ENCODE measurements at places on chromosomes 1 and 21.

- DNase-seq = no peak
Measured at GRCh38 chr21:41615613-41616012, 107.7 kb upstream of the TMPRSS2 start.

DNA sequence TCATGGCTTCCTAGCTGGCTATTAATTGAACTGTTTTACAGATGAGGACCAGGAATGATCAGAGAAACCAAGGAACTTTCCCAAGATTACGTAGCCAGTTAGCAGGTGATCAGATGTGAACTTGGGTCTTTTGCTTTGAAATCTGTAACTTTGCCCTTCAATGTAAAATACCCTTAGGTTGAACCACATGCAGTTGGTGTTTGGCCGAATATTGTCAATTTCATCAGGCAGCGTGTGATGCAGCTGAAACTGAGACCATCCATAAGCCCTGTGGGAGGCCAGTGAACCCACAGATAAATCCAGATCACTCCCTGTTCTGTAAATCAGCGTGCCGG is 150.8 kb downstream of the ETS2 start:
- DNase-seq = no peak

DNA sequence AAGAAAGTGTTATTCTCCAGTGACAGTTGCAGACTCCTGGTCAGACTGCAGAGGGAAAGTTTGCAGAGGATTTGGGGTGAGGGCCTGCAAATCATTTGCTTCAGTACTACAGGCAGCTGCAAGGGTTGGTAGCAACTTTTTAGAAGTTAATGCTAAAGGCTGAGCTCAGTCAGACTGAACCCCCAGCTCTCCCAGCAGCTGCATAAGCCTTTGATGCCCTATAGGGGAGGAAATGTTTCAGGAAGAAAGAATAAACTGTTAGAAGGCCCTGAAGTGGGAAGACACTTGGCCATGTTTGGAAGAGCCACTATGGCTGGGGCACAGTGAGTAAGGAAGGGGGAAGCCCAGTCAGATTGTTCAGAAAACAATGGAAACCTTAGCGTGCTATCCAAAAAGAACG is 383.6 kb downstream of the TTLL7 start:
- no peak for DNase-seq

DNA sequence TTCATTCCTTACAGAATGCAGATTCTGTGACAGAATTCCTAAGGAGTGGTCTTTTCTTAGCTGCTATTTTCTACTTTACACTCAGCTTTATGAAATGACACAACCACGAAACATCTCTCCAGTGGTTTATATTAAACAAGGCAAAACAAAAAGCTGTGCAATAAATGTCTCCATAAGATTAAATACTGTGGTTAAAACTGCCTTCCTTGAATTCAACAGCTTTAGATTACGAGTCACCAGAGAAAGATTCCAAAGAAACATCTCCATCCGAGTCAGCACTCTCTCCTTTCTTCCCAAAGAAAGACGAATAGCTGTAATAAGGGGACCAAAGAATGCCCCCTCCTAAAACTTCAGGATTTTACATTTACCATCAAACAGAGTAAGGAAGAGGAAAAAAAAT is 4.6 kb upstream of the C1orf87 start:
- no peak for DNase-seq

DNA sequence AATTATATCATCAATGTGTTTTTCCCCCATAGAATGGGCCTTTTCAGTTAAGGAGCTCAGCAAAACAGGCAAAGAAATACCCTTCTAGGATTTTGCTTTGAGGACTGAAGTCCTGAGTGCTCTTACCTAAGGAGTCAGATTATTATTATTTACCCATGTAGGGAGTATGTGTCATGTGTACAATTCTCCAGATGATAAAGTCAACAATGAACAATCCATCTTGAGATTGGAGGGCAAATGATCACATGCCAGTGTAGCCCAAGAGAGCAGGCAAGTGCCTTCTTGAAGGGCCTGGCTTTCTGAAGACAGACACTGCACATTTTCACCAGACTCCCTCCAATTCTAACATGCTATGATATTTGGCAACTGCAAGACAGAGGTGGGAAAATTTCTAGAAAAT is 159.7 kb downstream of the PCNX2 start:
- DNase-seq = no peak

DNA sequence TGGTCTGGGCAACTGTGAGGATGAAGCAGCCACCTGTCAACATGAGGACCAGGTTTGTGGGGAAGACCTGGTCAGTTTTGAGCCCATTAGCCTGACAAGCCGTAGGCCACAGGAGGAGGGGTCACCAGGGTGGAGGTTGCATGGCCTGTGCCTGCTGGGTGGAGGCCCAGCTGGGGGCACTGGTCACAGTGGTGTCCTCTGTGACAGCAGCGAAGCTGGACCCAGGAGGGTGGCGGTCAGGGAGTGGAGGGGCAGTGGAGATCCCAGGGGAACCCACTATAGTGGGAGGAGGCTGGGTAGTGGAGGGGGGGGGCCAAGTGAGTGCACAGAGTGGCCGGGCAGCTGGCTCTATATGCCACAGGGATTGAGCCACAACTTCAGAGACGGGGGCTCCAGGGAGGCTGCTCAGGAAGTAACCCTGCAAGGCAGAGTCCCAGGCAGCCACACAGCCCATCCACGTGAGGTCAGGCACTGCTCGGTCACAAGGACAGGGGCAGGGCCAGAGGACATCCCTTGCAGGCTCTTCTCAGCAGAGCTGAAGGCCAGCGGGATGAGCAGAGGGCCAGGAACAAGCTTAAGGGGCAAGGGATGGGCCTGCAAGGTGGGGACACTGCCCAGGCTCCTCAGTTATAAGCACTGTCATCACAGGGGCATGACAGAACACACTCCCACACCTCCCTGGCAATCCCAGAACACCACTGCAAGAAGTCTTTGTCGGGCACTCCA is 2.3 kb upstream of the C1orf35 start:
- DNase-seq = no peak

Measured in stimulated activated CD4-positive, alpha-beta T cell treated with anti-CD3 and anti-CD28 coated beads, Interleukin-1b, Interleukin-23, amount 100 ng/mL, for 4 hours (primary cell).